PC-3 (cell line): ENCODE measurements at places on chromosomes 7 and 10.
A peak's percentile ranks its signal among the peaks of the same experiment; 100 is the strongest.

- DNase-seq, result no peak
Measured at GRCh38 chr7:95099106-95099505, 191.7 kb downstream of the PPP1R9A start.

DNA sequence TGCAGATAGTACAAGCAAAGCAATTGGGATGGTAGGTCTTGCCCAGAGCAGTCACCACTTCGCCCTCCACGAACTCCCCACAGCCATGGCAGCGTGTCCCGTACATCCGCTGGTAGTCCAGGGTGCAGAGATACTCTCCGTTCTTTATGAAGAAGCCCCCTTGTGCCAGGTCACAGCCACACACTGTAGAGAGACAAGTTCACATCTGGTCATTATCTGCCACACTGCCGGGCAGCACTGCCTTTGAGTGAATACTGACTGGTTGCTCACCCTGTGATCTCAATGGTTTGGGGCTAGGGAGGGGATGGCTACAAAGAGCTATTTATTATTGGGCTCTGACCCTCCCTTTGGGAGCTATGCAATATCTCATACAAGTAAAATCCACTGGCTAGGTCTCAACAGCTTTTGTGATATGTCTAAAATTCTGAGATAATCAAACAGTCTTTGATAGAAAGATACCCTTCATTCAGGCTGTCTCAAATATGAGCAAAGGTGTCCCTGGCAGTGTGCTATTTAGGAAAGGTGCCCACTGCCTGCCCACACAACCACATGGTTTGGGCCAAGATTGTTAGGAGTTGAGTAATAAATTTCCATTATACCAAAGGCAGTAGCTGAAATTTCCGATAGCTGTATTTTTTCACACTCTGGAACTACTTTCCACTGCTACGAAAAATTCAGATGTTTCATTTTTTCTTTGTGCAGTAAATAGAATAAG, 82.5 kb downstream of the ABLIM1 start:
- DNase-seq, result no peak

- peak; percentile 19 for DNase-seq
Measured at GRCh38 chr7:13801669-13802068, 187.8 kb downstream of the ETV1 start.

DNA sequence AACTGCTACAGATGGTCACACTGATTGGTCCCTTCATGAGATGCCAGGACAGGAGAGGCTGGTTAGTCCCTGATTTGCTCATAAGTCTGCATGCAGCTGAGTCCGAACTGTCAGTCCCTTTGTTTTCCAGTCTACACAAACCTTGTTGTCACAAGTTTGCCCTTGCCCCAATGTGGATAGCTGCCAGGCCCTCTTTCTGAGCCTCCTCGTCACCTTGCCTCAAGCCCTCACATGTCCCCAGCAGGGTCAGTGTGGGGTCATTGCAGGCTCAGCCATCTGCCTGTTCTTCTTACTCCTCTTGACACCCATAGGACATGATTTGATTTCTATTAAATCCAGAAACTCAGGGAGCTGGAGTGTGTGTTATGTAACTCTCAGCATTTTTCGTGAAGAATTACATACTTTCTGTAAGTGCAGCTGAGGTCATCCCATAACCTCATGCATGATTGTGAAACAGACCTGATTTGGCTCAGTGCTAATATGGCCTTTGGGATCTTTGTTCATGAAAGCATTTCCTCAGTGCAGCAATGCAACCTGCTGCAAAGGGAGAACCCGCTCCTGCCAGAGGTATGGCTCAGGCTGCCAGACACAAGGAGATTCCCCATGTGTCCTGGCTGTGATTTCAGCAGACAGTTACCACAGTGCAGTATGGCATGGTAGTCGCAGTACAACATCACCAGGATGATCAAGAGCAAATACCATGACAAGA, 70.0 kb upstream of the ZMIZ2 start:
- no peak for DNase-seq

- DNase-seq, result no peak
Measured at GRCh38 chr7:96418581-96418980, 96.7 kb upstream of the SLC25A13 start.

DNA sequence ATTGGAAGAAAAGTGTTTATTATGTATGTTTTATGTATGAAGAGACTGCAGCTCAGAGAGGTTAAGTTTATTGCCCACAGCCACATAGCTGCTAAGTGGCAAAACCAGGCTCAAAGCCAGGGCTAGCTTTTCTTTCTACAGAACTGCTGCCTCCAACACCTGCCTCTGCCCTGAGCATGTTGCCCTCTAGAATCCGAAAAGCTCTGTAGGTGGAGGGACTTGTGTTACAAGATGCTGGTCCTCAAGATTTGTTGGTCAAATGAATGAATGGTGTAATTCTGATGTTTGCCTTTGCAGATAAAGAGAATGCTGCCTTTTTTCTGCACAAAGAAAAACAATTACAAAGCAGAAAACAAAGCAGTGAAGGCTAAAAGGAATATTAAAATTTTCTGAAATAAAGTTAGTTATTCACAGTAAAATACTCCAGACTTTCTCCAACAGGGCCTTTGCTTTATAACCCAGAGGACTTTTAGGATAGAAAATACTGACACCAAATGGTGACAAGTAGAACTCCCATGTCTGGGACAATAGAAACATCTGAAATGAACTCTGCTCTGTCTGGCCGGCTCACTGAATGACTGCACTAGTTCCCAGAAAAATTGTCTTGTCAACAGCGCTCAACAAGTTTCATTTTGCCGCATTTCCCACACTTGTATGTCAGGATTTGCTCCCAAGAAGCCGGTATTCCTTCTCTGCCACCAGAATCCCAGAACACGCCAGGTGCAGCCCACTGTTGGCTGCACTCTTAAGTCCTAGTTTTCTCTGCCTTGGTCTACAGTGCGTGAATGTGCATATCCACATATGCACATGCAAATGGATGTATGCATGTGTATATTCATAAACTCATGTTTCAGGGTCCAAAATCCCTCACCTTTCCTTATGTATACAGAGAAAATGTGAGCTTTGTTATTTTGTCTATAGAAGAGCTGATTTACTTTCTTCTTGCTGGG, 11.0 kb upstream of the DNTT start:
- peak; percentile 54 for DNase-seq

GRCh38 chr10:102540023-102540422, 36.3 kb downstream of the SUFU start:
- peak; percentile 11 for DNase-seq

DNA sequence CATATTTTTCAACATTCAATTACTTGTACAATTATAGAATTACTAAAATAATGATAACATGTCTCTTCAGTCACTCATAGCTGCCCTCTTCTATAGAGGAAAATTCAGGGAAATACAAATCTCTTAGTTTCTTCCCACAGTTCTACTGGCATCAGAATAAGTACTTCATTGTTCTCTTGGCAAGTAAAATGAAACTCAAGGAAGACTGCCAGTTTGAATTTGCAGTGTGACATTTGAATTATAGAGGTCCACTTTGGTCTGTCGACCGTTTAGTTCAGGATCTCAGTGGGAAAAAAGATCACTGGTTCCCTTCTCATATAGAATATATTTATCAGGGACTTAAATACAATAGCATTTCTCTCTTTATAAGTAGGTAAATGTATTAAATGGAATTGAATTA, 114.5 kb downstream of the PON1 start:
- no peak for DNase-seq

- peak; percentile 98 for DNase-seq
Measured at GRCh38 chr10:62116896-62117295, 151.7 kb downstream of the RTKN2 start.

DNA sequence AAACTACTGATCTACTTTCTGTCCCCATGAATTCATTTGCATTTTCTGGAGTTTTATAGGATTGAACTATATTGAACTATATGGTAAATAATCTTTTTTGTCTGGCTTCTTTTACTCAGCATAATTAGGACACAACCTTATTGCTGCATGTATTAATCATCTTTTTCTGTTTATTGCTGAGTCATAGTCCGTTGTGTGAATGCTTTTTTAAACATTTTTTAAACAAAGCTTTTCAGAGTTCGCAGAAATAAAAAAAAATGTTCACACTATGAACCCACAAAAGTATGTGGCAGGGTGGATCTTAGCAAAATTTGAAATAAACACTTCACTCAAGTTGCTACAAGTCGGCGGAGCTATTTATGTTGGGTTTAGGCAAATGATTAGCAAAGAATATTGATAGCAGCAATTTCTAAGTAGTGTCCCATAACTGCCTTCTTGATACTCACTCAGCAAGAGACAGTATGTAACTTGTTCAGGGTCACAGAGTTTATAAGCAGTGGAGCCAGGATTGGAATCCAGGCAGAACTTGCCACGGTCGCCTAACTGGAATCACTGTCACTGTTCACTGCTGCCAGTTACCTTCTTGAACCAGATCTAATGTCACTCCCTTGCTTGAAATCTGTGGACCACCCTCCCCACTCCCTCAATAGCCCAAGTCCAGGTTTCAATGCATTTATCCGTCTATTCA, 5.6 kb downstream of the CH25H start:
- no peak for DNase-seq

GRCh38 chr7:93203496-93203895, 22.8 kb downstream of the HEPACAM2 start:
- DNase-seq, result peak; percentile 41

- no peak for DNase-seq
Measured at GRCh38 chr7:42753811-42754363, 158.0 kb downstream of the C7orf25 start.

- DNase-seq, result no peak
Measured at GRCh38 chr10:63200431-63200830, 67.3 kb downstream of the NRBF2 start.

GRCh38 chr10:78620985-78621799, 447.6 kb upstream of the ZMIZ1 start:
- DNase-seq, result peak; percentile 70

GRCh38 chr7:13910805-13911551, 78.5 kb downstream of the ETV1 start:
- no peak for DNase-seq

- peak; percentile 43 for DNase-seq
Measured at GRCh38 chr10:74394416-74394969, 243.5 kb downstream of the ADK start.

GRCh38 chr10:97724341-97724941, 10.9 kb downstream of the MARVELD1 start:
- no peak for DNase-seq

DNA sequence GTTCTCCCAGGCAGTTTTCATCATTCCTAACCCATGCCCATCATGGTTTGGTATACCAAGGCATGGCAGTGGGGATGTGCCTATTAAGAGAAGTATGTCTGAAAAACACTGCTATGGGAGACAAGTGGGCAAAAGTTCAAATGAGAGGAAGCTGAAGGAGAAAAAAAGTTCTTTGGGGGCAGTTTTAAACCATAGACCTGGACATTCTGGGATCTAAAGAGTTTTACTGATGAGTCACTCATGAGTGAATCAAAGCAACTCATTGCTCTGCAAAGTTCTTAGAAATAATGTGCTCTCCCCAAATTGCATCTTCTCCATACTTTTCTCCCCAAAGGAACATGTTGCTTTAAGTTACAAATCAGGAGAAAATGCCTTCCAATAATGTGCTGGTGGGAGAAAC, 256.9 kb upstream of the MTPN start:
- DNase-seq, result no peak

DNA sequence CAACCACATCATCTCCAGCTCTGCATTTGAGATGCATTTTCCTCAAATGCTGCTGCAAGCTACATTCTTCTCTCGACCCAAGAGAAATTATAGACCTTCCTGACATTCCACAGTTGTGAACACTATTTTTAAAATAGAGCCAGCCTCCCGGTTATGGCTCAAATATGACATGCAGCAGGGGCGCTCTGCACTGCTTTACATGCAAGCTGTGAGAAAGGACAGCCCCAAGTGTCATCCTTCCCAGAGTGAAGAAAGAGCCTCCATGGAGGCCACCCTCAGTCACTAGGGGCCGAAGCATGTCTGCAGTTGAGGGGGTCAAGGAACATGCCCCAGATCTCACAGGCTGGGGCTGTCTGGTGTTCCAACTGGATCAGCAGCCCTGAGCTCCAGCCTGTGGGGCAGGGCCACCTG, 63.9 kb upstream of the CHST15 start:
- no peak for DNase-seq

GRCh38 chr7:69199041-69199440, 399.2 kb upstream of the AUTS2 start:
- DNase-seq, result no peak

- DNase-seq, result no peak
Measured at GRCh38 chr10:131213741-131214505, 97.6 kb downstream of the TCERG1L start.

DNA sequence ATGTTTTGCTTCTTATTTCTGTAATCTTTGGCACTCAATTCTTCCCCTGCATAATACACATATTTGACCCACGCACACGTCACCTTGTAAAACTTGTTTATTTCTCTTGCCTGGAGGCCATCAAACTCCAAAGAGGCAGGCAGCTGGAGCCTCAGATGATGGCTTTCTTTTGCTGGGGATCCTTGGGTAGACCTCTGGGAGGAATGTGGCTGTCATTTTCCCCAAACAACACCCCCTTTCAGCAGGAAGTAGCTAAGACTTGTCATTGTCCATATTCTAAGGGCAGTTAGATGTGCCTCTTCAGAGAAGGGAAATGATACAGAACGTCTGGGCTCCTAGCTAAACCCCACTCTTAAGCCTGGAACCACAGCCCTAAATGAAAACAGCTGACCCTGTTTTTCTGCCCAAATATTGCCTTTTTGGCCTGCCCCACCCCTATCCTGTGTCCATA, 111.3 kb downstream of the ITGB8 start:
- DNase-seq, result peak; percentile 80

DNA sequence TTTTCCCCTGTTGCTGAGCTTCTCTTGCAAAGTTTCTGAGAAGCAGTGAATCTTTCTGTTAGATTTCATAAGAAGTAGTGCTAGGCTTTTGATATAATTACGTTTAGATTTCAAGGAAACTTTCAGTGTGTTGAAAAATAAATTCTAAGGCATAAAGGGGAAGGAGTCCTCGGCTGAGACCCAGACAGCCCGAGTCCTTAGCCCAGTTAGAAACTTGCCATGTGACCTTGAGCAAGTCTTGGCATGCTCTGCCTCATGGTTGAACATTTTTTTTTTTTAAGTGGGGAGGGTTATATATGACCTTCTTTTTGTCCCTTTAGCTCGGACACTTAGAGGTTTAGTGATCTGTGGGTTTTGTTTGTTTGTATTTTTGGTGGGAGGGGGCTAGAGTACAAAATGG, 117.5 kb downstream of the TCF7L2 start:
- DNase-seq, result no peak

DNA sequence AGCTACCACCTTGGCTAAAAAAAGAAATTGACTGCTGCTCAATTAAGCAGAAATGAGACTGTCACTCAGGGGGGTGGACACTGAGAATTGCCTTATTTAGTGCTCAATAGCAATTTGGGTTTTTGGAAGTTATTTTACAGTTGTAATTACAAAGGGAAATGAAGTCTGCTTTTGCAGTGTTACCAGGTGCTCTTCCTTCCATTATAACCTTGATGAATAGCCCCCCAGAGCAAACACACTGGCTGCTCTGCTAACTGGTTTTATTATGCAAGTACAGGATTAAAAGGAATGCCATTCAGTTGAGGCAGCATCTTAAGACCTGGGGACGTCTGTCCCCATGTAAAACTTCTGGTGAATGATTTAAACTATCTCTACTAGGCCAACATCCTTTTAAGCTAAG, 191.0 kb downstream of the EVX1 start:
- no peak for DNase-seq
